ENCODE measurements at places on chromosomes 7 and 10. TPM values are rescaled to one million over a fixed set of nuclear protein-coding genes. Genes with fewer than 3 reads are reported as not detected.

DNA sequence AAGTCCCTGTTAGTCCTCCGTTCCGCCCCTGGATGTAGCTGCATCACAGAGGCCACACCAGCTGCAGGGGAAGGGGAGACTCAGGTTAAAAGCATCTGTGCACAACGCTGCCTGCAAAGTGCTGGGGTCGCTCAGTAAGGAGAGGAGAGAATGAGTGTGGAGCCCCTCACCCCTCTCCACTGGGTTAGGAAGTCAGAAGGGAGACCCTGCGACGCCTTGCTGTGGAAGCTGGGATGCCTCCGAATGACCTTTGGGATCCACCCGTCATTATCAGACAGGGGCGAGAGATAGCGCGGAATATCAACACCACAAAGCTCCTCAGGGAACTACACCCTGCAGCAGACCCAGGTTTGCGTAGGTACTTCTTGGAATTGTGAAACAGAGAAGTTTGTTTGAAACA, 167.7 kb upstream of the SHH start:
- no peak overlapping the region for H3K4me3 ChIP-seq
- peak; percentile 10 for DNase-seq
- no peaks in the 10 kb centered on the region for H3K4me1 ChIP-seq
- H3K27me3 ChIP-seq = no peaks in the 10 kb centered on the region
- H3K36me3 ChIP-seq = no peaks in the 10 kb centered on the region
- no peak overlapping the region for H3K27ac ChIP-seq

- H3K4me1 ChIP-seq = no peaks in the 10 kb centered on the region
- no peak overlapping the region for H3K27ac ChIP-seq
- no peaks in the 10 kb centered on the region for H3K27me3 ChIP-seq
- DNase-seq = no peak
- no peak overlapping the region for H3K4me3 ChIP-seq
- H3K36me3 ChIP-seq = peaks cover 78% of the 10 kb centered on the region
Observed at GRCh38 chr10:93342921-93343320, 139.2 kb downstream of the MYOF start.

DNA sequence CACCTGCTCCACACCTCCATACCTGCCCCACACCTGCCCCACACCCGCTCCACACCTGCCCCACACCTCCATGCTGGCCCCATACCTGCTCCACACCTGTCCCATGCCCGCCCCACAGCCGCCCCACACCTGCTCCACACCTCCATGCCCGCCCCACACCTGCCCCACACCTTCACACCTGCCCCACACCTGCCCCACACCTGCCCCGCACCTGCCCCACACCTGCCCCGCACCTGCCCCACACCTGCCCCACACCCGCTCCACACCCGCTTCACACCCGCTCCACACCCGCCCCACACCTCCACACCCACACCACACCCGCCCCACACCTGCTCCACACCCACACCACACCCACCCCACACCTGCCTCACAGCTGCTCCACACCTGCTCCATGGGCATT, 53.0 kb downstream of the PARP12 start:
- H3K4me3 ChIP-seq = no peak overlapping the region
- no peaks in the 10 kb centered on the region for H3K4me1 ChIP-seq
- no peak overlapping the region for H3K27ac ChIP-seq
- H3K36me3 ChIP-seq = peaks cover 9% of the 10 kb centered on the region
- DNase-seq = peak; percentile 62

GRCh38 chr10:120732067-120732466, 119.1 kb upstream of the WDR11 start:
- no peak for DNase-seq
- H3K27ac ChIP-seq = no peak overlapping the region
- no peaks in the 10 kb centered on the region for H3K36me3 ChIP-seq
- no peaks in the 10 kb centered on the region for H3K4me1 ChIP-seq

- no peaks in the 10 kb centered on the region for H3K36me3 ChIP-seq
- no peaks in the 10 kb centered on the region for H3K4me1 ChIP-seq
- DNase-seq = no peak
- no peak overlapping the region for H3K4me3 ChIP-seq
- no peaks in the 10 kb centered on the region for H3K27me3 ChIP-seq
Observed at GRCh38 chr10:76840802-76841201, 796.8 kb downstream of the KCNMA1 start.

GRCh38 chr7:51045319-51046102, 262.8 kb upstream of the GRB10 start:
- no peak overlapping the region for H3K4me3 ChIP-seq
- no peaks in the 10 kb centered on the region for H3K27me3 ChIP-seq
- H3K36me3 ChIP-seq = no peaks in the 10 kb centered on the region
- no peaks in the 10 kb centered on the region for H3K4me1 ChIP-seq
- no peak for DNase-seq

DNA sequence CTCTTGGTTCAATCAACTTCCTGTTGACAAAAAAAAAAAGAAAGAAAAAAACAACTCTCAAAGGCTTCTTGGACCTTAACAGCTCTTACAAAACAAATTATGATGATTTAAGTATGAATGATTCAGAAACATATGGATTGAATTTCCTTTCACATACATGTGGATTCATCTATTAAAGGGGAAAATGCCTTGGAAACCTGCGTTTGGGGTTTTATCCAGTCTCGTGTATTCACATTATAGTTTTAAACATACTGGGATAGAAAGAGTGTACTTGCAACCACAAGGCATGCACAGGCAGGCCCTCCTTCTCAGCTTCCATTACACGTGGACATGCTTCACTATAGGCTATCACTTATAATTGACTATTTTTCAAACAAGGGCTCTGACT, 286.7 kb downstream of the INHBA start:
- H3K36me3 ChIP-seq = no peaks in the 10 kb centered on the region
- no peaks in the 10 kb centered on the region for H3K4me1 ChIP-seq
- no peaks in the 10 kb centered on the region for H3K27me3 ChIP-seq
- no peak overlapping the region for H3K27ac ChIP-seq
- no peak overlapping the region for H3K4me3 ChIP-seq

DNA sequence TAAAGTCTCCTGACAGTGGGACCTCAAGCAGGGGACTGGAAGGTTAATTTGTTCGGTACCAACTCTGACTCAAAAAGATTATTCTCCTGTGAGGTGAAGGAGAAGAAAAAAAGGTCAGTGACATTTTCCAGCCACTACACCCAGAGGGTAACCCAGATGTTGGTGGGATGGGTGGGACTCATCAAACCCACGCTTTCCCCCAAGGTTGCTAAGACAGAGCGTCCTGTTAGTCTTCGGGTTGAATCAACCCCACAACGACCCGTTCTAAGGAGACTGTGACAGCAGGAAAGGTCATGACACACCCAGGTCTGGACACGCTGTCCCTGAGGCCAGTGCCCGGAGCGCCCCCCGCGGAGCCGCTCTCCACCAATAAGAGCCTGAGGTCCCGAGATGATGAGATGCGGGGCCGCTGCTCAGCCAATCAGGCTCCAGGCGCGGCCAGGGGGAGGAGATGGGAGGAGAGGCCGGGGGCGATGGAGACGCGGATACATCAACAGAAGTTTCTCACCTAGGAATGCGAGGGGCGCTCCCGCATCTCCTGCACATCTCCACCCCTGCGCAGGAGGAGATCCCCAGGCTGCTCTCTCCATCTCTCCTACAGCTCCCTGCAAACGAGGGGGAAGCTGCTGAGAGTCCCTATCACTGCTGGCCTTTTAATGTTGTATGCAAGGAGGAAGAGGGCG, at the start of gene WNT16:
Gene WNT16 (plus strand): TSS at position 493 of the 683 bp plus-strand sequence. CDS start 293 bp downstream, outside the sequence.
- no peaks in the 10 kb centered on the region for H3K36me3 ChIP-seq
- peaks cover 22% of the 10 kb centered on the region for H3K4me1 ChIP-seq
- H3K4me3 ChIP-seq = peak within 1 kb of the TSS; percentile 12
- DNase-seq = no peak
- no peak within 1 kb of the TSS for H3K27ac ChIP-seq

DNA sequence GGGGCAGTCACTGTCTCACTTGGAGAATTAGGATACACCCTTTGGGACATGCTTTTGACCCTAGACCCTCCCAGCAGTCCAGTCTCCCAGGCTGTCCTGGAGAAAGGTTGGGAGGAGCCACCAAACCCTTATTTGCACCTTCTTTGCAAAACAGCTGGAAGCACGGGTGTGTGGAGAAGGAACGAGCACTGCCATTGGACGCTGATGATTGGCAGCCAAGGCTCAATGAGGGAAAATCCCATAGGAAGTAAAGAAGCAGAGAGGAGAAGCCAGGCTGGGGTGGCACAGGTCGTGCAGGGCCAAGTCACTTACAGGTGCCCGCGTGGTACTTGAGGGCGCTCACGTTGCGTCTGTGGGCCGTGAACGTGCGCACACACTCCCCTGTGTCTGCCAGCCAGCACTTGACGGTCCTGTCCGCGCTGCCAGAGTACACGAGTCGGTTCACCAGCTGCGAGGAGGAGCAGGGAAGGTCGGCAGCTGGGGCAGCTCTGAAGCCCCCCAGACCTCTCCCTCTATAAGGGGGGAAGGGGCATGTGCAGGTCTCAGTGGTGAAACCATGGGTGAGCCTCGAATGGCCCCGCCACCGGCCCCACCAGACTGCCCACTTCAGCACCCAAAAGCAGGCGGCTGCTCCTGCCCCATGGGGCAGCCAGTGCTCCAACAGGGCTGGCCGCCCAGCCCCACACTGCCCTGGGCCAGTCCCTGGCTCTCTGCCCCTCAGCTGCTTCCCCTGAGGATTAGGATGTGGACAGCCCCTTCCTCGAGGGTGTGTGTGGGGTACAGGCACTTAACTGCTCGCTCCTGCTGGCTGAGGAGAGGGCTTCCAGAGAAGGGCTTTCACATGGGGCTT, 24.8 kb downstream of the WDR86 start:
- H3K27me3 ChIP-seq = peaks cover 3% of the 10 kb centered on the region
- no peaks in the 10 kb centered on the region for H3K36me3 ChIP-seq
- H3K4me3 ChIP-seq = no peak overlapping the region
- H3K4me1 ChIP-seq = peaks cover 14% of the 10 kb centered on the region
- H3K27ac ChIP-seq = no peak overlapping the region

AZGP1 gene
- 31.0 TPM for total RNA-seq

CYP2W1 gene
- total RNA-seq = not detected

LRMDA gene
- 185 TPM for total RNA-seq

FOXI2 gene
- 0.10 TPM for total RNA-seq

CXCL12 gene
- total RNA-seq = 5.3 TPM

CH25H gene
- total RNA-seq = 12.0 TPM

RSPH10B gene
- total RNA-seq = 0.20 TPM
